ENCODE measurements at places on chromosomes 2 and 18.

- DNase-seq: no peak
Measured at GRCh38 chr18:80136679-80137078, 27.6 kb downstream of the ADNP2 start.

DNA sequence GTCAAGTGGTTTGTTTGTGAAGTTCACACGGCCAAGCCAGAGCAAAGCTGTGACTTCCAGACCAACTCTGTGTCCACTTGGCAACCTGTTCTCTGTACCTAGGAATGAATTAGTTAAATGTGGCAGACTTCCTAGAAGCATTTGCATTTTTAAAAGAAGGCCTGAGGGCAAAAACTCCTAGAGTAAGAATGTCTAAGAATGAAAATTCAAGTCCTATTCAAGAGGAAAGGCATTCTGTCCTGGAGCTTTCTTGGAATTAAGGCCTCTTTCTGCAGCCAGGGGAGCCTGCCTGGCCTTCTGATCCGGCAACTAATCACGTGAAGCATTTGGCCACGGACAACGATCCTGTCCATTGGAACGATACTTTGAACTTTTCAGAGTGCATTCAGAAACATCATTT, 155.0 kb downstream of the SETBP1 start:
- no peak for DNase-seq

DNA sequence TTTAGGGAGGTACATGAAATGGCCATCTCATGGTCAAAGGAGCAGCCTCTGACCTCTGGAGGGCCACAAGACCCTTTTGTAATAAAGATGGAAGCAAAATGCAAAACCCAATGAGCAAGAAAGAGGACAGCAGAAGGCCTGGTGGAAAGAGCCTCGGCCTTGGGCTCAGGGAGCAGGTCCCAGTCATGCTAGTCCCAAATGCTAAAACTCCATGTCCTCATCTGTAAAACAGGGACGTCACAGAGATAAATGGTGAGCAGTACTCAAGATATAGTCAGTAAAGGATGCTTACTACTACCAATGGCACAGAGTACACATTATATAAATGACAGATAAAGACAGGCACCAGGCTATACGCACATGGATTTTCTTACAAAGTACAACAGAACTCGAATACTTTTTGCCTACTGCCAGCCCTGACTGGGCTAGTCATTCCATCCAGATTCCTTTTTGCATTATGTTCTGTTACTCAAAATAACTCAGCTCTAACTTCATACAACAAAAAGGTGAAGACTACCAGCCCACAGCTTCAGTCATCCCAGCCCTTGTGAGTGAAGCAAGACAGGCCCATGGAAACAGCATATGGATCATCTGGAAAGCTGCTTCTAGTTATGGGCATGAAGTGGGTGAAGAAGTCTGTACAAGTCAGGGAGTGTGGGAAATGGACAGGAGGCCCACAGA, 64.9 kb upstream of the TFCP2L1 start:
- no peak for DNase-seq

- no peak for DNase-seq
Measured at GRCh38 chr2:65320946-65321345, 93.3 kb downstream of the ACTR2 start.

DNA sequence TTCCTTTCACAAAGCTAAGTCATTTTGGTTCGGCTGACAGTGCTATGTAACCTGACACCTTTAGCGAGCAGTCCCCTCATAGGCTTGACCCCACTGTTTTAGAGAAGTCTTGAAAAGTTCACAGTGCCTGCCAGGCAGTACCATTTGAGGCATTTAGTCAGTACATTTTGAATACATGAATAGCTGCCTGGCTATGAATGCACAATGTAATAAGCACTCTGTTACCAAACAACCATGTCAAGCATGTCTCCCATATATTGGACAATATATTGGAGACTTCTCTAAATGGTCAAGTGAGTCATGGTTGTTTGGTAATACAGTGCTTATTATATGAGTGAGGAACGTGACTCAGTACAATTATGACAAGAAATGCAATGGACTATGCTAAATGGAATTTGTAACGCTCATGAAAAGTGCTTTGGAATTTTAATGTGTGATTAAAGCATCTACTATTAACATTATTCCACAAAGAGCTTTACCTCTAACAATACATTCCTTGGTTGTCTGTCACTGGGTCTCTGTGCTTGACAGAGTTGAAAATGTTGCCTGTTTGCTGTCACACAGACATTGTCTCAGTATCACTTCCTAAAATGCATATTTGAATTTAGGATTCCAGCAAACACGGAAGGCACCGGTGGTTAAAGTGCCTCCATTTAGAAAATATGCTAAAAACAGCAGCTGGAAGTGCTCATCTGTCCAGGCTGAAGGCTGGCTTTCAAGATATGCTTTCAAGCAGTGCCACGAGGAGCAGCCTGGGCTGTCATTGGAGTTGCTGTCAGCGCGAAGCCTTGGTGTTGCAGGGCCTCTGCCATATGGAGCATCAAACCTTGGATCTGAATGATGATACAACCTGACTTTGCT, 458.6 kb downstream of the FBXO15 start:
- no peak for DNase-seq

DNA sequence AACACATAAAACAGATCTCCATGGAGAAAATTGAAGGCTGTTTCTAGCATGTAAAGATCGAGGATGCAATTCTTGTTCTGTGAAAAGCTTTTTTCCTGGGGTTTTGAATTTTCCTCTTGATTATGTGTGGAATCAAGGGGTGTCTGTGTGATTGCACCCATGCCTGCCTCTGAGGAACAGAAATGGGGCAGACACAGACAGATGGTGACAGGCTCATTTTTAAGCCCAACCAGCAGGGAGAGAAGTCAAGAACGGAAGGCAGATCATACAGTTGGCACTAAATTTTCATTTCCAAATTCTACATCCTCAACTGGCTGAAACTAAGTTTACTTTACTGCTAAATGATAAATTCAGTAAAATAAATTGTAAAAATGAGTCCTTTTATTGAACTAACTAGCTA, 1037.7 kb upstream of the KLHL29 start:
- no peak for DNase-seq

- DNase-seq: no peak
Measured at GRCh38 chr18:13470516-13471197, 252.1 kb downstream of the LDLRAD4 start.

- no peak for DNase-seq
Measured at GRCh38 chr2:239129147-239129920, 271.5 kb downstream of the HDAC4 start.

GRCh38 chr2:158818511-158818910, 23.4 kb downstream of the DAPL1 start:
- DNase-seq: no peak

GRCh38 chr2:111164078-111164477, 43.4 kb downstream of the BCL2L11 start:
- no peak for DNase-seq

DNA sequence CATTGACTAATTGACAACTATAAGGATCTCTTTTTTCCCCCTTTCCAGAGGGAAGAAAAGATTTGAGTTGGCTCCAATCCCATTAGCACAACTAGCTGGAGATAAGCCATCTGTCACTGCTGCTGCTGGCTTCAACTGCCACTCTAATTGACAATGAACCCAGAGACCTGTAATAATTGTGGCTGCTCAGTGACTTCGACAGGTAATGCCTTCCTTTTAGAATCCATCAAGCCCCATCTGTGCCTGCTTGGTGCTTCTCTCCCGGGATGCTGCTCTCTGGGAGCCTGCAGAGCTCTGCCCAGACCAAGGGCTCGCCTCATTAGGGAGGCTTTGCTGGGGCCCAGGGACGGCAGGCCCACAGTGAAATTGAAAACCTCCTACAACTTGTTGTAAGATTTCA, 376.7 kb upstream of the SOX11 start:
- DNase-seq: no peak

GRCh38 chr2:242043538-242044312, 174.2 kb downstream of the RTP5 start:
- DNase-seq: no peak

- DNase-seq: no peak
Measured at GRCh38 chr2:222807431-222807830, 53.4 kb upstream of the ACSL3 start.

DNA sequence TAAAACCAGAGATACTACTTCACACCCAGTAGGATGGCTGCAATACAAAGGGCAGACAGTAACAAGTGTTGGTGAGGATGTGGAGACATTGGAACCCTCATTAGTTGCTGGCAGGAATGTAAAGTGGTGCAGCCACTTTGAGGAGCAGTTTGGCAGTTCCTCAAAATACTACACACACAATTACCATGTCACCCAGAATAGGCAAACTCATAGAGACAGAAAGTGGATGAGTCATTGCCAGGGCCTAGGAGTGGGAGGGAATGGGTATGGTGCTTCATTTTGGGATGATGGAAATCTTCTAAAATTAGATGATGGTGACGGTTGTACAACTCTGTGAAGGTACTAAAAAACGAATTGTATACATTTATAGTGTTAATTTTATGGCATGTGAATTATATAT, 54.8 kb downstream of the ATP9B start:
- no peak for DNase-seq

- peak; percentile 85 for DNase-seq
Measured at GRCh38 chr2:224086226-224086914, 47.3 kb upstream of the SERPINE2 start.

- DNase-seq: no peak
Measured at GRCh38 chr2:237120916-237121315, 35.2 kb downstream of the COPS8 start.

GRCh38 chr2:214737188-214737587, 72.3 kb downstream of the BARD1 start:
- DNase-seq: no peak

DNA sequence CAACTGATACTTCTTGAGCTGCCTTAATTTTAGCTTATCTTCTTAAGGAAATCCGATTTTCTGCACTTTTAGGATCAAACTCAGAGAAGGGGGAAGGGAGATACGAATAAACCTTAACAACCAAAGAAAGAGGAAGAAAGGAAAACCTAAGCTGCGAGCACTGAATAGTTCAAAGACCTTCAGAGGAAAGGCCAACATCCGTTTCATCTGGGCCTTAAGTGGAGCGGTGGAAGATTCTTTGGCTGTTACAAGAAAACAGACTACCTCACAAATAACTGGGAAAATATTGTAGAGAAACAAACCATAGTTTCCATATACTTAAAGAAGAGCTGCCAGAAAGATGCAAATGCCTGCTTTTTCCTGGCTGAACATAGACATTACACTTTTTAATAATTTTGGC, 43.6 kb downstream of the VIT start:
- no peak for DNase-seq

DNA sequence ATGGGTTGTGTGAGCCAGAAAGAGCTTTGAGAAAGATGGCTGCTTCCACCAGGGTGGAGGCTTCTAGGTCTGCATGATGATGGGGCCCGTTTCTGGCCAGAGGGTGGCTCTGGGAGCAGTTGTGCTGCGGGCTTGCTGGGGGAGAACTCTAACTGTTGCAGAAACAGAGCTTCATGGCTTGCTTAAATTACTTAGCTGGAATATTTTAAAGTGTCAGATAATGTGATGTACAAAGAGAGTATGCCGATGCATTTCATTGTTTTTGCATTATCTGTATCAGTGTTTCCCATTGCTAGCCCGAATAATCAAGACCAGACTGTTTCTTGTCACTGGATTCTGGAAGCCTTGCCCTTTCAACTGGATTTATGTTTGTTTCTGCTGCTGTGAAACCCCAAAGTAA, 6.3 kb upstream of the DRC1 start:
- DNase-seq: no peak

GRCh38 chr2:211447548-211447947, 891.1 kb downstream of the CPS1 start:
- no peak for DNase-seq

- no peak for DNase-seq
Measured at GRCh38 chr2:206343816-206344215, 69.4 kb downstream of the ZDBF2 start.

DNA sequence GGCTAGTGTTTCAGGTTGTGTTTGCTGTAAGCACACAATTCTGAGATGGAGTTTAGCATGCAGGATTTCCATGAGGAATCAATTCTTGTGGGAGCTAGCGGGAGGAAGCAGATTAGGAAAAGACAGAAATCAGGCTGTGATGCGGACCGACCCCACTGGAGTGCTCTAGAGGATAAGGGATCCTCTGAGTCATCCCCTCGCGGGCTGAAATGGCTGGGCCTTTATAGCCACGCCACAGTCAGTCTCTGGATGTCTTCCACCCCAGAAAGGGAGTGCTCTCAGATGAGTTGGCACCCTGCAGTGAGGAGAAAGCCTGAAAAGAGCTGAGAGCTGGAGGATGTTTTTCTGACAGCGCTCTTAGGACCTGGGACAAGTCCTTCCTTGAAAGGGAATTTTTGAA, 102.4 kb downstream of the GALNT3 start:
- DNase-seq: peak; percentile 14

- DNase-seq: no peak
Measured at GRCh38 chr2:157760949-157761348, 115.2 kb downstream of the ACVR1 start.

- no peak for DNase-seq
Measured at GRCh38 chr18:75297731-75298130, 87.1 kb downstream of the TSHZ1 start.

DNA sequence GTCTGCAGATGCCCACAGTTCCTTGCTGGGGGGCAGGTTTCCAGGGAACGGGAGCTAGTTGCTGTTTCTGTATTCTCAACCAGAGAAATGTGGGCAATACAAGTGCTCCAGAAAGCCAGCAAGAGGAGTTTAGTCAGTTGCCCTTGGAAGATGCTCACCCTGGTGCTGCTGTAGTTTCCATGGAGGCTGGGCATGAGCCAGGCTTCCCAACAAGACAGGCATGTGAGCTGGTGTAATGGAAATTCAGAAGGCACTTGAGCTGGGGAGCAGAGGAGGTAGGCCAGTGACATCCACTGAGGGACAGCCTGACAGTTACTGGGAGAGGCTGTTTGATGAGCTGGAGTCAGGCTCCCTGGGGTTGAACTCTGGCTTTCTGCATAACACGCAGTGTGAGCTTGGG, 7.7 kb downstream of the HK2 start:
- DNase-seq: no peak

Data from HFF-Myc (cell line).